ENCODE measurements at places on chromosomes 7 and 10.

DNA sequence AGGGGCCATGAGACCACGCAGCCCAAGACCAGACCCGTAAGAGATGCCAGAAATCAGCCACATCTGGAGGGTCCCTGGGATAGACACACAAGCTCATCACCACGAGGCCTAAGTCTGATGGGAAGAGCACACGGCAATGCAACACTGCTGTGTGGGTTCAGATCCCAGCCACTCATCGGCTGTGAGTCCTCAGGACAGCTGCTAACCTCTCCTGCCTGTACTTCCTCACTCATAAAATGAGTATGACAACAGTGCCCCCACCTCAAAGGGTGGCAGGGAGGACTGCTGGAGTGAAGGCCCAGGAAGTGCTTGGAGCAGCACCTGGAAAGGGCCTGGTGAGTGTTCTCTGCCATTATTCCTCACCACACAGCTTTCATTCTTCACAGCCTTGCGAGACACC lies 60.9 kb downstream of the MAD1L1 start:
- DNase-seq: no peak

DNA sequence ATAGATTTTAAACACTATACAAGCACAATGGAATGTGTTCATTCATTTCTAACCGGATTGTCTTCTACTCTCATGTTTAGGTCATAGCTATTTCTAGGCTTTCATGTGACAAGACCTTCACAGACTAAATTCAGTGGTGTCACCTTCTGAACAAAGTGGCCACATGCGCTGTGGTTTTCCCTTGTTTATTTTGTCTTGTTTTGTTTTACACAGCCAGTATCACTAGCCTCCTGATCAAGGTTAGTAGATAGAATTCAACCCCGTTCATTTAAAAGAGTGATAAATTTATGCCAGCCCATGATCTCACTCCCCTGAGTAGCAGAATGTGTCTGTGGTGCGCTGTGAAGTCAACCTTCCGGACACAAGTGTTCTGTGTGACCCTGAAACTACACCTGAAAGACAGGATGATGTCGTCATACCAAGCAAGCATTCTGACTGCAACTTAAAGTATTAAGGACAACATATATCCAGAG lies 209.1 kb downstream of the CREB5 start:
- no peak for DNase-seq

- DNase-seq: no peak
Measured at GRCh38 chr10:107477266-107477665, 312.8 kb upstream of the SORCS1 start.

- DNase-seq: no peak
Measured at GRCh38 chr10:14565199-14565598, 209.5 kb downstream of the FAM107B start.

- no peak for DNase-seq
Measured at GRCh38 chr10:132563485-132564248, 26.1 kb downstream of the INPP5A start.

- DNase-seq: peak; percentile 53
Measured at GRCh38 chr7:92835851-92836488, 403 bp downstream of the CDK6 start.

DNA sequence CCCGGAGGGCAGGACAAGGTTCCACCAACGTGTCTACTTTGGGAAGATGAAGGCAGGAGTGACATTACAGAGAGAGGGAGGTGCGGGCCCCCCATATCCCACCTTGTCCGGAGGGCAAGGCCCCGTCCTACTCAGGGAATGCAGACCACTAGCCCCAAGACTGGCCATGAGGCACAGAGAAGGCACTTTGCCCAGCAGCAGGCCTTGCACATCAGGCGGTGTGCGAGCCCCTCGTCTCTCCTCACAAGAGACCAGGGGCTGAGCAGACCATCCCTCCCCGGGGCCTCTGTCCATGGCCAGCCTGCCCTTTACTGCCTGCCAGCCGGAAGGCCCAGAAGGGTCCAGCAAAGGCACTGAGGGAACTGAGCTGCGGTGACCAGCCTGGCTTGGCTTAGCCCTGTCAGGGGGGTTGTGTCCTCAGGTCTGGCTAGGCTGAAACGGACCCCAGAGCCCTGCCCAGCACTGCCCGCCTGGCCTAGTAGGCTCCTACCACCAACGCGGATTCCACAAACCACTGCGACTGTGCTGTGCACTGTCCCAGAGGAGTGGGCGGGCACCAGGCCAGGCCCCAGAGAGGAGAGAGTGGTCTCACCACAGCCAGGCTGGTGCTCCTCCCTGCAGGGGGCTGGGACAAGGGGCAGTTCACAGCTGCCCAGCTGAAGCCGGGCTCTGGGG lies 16.7 kb downstream of the CAMK2B start:
- no peak for DNase-seq

DNA sequence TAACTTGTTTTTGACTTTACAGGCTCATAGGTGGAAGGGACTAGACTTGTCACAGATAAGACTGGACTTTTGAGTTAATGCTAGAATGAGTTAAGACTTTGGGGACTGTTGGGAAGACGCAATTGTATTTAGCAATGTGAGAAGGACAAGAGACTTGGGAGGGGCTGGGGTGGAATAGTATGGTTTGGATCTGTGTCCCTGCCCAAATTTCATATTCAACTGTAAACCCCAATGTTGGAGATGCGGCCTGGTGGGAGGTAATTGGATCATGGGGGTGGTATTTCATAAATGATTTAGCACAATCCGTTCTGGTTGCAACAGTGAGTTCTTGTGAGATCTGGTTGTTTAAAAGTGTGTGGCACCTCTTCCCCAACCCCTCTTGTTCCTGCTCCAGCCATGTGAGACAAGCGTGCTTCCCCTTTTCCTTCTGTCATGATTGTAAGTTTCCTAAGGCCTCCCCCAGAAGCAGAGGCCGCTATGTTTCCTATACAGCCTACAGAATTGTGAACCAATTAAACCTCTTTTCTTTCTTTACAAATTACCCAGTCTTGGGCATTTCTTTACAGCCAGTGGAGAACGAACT lies 22.6 kb downstream of the RNF216 start:
- no peak for DNase-seq

DNA sequence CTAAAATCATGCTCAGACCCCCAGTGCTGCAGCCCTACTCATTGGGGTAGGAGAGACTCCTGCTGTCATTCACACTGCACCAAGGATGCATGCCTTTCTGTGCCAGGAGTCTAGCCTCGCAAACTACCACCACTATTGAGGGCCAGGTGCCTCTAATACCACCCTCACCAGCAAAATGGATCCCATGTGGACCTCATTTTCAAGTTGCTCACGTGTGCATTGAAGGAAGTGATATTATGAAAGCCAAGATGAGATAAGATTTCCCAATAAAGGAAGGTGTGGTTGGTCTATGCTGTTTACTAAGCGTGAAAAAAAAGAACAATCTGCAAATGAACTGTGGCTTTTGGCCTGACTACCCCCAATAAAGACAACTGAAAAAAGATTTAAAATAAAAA lies 7.2 kb upstream of the LAMTOR4 start:
- no peak for DNase-seq

DNA sequence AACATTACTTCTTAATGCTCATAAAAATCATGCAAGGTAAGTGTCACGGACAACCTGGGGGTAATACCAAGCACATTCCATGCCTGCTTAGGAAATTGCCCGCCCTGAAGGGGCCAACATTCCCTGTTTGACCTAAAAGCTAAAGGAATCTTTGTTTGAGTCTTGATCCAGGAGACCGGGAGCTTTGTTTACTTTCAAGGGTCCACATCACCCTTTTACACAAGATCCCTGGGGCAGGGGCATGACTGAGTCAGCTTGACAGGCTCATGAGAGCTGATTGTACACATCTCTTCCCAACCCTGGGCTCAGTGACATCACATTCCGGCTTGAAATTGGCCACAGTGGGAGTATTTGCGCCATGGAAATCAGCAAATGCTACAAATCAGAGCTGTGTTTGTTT lies 248.1 kb upstream of the HABP2 start:
- DNase-seq: no peak

DNA sequence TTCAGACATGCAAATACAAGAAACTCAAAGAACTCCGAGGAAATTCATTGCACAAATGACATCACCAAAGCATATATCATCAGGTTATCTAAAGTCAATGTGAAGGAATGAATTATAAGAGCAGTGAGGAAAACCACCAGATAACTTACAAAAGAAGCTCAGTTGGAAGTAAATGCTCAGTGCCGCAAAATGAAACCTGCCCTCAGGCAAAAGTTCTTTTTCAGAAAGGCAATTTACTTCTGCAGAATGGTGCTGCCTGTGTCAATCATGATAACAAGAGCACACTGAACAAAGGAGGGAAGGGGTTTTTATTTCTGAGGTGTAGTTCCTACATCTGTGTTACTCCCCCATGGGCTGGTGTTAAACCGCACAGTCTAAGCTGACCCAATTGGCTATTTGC lies 550.6 kb upstream of the SEMA3D start:
- DNase-seq: no peak

DNA sequence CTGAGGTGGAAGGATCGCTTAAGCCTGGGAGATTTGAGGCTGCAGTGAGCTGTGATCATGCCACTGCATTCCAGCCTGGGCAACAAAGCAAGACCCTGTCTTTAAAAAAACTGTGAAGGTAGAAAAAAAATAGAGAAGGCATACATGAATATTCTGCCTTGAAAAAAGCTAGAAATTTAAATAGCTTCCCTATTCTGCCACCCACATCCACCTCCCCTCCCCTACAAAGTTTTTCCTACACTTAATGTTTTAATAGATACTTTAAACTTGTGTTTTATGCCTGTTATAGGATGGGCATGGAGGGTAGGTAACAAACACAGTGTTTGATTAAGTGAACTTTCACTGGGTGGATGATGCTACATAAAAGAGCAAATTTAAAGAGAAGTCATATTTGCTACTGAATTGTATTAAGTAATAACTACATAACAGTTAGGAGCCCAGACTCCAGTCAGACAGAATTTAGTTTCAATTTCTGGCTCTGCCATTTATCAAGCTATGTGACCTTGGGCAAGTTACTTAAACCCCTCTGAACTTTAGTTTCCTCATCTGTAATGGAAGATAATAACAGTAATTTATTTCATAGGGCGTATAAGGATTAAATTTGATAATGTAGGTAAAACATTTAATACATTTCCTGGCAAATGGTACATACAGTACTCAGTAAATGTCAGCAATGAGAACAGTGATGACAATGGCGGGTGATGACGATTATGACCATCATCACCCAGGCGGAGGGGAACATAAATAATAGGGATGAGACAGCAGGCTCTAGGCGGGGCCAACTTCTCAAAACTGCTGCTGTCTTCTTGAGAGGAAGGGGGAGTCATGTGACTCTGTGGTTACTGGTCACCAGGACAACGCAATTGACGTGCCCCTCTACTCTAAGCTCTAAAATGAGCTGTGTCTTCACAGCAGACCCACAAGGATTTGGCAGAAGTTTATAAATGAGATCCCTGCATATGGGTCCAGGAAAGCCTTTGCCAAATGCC lies 15.8 kb downstream of the DNMBP start:
- peak; percentile 56 for DNase-seq

GRCh38 chr10:70952401-70952800 lies 64.0 kb upstream of the PCBD1 start:
- DNase-seq: no peak

DNA sequence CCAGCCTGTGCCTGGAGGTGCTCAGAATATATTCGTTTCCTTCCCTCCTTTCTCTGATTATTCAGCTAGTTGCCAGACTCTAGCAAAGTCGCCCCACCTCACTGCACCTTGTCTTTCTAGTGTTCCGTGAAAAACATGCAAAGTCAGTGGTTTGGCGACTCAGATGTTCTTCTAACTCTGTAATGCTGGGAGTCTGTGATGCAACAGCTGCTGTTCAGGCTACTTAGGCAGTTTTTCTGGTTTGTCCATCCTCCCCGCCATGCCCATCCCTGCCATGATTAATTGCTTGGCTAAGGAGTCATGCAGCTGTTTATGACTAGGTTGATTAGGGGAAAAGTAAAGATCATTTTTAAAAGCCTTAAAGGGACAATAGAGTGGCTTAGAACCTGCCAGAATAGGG lies 99.4 kb downstream of the MTPN start:
- no peak for DNase-seq

- no peak for DNase-seq
Measured at GRCh38 chr10:29783201-29783947, 148.6 kb upstream of the SVIL start.

Measured in activated CD4-positive, alpha-beta T cell treated with anti-CD3 and anti-CD28 coated beads, Interleukin-10, Interleukin-2, amounts not matched to agents 100 ng/mL and 50 ng/mL, durations not matched to agents 16 hours and 8 hours (primary cell).